ENCODE measurements at places on chromosomes 11 and 22.

GRCh38 chr22:19806213-19807160 lies 45.9 kb downstream of the TBX1 start:
- no peak for DNase-seq

GRCh38 chr11:16186680-16187079 lies 169.7 kb downstream of the SOX6 start:
- DNase-seq = no peak

GRCh38 chr11:67211656-67212436 lies 54.4 kb upstream of the GRK2 start:
- DNase-seq = no peak

DNA sequence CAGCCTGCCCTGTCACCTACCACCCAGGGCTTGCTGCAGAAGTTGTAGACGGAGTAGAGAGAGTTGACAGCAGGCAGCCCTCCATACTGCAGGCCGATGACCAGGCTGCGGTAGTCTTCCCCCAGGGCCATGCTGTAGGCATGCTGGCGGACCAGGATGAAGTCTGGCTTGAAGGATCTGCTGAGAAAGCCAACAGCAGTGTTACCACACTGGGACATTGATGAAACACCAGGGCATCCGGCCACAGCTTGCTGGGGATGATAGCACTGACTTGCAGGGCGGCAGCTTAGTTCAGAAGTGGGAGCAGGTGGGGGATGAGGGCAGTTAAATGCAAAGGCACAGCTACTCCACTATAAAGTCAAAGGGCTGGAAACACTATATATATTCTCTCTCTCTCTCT lies 67.4 kb downstream of the TIMP3 start:
- no peak for DNase-seq

DNA sequence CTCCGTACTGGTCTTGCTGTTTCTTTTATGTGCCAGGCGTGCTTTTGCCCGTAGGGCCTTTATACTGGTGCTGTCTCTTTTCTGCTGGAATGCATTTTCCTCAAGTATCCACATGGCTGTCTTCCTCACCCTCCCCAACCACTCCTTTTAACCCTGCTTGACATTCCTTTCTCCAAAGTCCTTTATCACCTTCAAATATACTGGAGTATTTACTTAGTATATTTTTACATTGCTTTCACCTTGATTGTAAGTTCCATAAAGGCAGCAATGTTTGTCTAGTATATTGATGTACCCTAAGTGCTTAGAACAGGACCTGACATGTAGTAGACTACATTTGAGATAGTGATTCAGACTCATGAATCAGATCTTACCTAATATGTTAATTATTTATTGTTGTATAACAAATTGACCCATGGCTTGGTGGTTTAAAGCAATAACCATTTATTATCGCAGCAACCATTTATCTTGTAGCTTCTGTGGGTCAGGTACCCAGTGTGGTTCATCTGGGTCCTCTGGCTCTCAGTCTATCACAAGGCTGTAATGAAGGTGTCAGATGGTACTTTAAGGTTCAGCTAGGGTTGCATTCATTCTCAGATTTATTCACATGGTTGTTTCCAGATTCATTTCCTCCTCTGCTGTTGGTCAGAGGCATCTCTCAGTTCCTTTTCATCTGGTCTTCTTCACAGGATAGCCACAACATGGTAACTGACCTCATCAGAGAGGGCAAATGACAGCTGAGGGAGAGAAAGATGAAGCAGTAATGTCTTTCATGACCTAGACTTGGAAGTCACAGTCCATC lies 34.2 kb downstream of the DDX10 start:
- DNase-seq = no peak

GRCh38 chr11:32088117-32088941 lies 2.5 kb upstream of the RCN1 start:
- peak; percentile 48 for DNase-seq

DNA sequence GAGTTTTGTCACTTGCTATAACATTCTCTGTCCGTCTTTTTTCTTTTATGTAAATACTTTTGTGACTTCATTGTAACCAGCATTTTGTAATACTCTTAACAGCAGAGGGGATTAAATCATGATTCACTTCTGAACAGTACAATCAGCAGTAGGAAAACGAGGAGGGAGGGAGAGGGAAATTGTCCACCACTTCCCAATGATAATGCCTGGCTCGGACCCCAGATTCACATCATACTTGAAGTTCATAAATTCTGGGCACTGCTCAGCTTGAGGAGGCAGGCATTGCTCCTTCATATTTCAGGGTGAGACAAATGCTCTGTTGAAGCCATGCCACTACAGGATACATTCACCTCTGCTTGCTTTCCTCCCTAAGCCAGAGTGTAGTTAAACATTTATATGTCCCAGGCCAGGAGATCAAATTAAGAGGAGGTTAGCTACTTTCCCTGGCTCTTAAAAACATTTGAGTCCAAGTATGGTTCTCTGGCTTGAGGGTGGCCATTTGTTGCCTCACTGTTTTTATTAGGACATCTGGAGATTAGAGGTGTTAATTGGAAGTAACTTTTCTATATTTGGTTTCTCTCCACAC lies 129.0 kb upstream of the LDLRAD3 start:
- no peak for DNase-seq

GRCh38 chr11:43197379-43197778 lies 114.4 kb upstream of the API5 start:
- no peak for DNase-seq

DNA sequence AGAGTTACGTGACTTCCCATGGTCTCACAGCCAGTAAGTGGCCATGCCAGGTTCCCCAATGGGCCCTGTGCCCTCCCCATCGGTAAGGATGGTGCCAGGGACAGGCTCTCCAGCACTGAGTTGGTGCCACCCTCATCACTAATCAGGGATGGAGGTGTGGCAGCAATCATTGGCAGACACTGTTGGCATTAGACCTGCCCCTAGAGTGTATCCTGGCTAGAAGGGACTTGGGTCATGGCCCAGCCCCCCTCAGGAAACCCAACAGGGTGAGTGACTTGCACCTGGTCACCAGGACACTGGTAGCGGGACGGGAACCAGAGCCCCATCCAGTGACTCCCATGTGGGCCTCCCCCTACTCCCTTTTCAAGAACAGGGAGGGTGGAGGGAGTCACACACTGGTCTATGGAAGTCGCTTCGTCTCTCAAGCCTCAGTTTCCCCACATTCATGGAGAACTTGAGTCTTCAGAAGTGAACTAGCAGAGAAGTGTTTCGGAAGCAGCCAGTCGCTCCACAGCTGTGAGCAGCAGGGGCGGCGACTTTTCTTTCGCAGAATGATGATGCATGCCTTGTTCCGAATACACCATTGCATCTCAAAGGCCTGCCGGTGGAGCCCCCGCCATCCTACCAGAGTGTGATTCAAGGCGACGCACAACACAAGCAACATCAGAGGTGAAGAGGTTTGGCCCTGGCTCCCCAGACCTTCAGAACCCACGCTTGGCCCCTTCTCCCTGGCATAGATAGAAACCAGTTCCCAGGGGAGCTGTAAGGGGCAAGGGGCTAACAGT lies 12.9 kb downstream of the MS4A10 start:
- no peak for DNase-seq

DNA sequence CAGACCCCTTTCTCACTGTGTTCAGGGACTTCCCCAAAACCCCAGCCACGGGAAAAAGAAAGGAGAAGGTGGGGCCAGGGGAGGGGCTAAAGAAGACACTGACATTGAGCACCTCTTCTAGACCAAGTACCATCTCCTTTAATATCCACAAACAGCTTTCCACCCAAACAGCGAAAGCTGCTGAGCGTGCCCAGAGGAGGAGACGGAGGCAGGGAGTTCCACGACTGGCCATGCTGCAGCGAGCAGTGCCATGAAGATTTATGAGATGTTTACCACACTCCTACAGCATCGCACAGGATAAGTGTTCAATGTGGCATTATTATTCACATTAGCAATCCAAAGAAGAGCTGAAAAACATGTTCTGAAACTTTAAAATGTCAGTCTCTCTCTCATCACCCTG lies 127.4 kb downstream of the LARGE1 start:
- DNase-seq = no peak

All from cerebellar cortex (tissue), 1 donor.